ENCODE measurements at places on chromosomes 5 and 9.

DNA sequence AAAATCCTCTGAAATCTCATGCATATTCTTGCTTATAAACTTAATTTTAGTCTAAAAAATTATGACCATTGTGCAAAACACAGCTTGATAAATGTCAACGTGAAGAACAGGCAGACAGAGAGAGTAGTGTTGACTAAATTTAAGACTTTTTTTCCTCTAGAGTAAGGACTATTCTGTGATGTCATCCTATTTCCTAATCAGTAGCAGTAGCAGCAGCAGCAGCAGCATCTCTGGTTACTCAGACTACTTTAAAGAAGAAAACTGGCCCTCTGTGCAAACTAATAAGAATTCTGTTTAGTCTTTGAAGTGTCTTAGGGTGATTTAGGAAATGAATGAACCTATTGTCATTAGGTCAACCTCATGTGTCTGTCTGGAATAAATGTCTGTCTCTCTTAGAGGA, 403.0 kb downstream of the HINT1 start:
- DNase-seq: no peak

DNA sequence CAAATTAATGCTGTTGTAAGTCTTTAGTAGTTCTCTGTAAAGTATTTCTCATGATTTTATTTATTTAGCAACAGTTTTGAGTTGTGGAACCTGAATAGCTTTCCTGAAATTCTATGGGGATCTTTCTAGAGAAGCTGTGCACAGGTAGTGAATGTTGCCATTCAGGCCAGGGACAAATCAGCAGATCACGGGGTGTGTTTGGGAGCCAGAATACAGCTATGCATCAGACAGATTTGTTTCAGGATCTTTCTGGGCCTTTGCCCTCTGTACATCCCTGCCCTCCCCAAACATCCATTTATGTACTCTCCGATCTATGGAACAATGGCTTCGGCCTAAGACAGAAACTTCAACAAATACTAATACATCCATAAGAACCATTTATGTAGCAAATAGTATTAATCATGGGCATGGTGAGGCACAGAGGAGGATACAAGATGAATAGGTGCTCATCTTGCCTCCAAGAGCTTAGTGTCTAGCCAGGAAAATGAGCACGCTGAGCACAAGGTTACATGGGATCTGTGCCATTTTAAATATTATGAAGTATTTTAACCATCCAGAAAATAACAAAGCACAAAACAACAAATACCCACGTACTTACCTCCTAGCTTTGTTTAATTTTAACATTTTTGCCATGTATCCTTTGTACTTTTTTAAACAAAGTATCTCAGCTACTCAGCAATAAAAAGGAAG, 13.1 kb downstream of the ARHGEF37 start:
- no peak for DNase-seq

DNA sequence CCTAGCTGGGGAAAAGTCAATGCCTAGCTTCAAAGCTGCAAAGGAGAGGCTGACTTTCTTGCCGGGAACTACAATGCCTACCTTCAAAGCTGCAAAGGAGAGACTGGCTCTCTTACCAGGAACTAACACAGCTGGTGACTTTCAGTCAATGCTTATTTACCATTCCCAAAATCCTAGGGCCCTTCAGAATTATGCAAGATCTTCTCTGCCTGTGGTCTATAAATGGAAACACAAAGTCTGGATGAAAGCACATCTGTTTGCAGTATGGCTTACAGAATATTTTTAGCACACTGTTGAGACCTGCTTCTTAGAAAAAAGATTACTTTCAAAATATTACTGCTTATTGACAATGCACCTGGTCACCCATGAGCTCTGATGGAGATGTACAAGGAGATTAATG, 259.4 kb downstream of the PLK2 start:
- no peak for DNase-seq

- DNase-seq: no peak
These were observed 127.4 kb upstream of the ATP10B start for GRCh38 chr5:160979385-160979784.

DNA sequence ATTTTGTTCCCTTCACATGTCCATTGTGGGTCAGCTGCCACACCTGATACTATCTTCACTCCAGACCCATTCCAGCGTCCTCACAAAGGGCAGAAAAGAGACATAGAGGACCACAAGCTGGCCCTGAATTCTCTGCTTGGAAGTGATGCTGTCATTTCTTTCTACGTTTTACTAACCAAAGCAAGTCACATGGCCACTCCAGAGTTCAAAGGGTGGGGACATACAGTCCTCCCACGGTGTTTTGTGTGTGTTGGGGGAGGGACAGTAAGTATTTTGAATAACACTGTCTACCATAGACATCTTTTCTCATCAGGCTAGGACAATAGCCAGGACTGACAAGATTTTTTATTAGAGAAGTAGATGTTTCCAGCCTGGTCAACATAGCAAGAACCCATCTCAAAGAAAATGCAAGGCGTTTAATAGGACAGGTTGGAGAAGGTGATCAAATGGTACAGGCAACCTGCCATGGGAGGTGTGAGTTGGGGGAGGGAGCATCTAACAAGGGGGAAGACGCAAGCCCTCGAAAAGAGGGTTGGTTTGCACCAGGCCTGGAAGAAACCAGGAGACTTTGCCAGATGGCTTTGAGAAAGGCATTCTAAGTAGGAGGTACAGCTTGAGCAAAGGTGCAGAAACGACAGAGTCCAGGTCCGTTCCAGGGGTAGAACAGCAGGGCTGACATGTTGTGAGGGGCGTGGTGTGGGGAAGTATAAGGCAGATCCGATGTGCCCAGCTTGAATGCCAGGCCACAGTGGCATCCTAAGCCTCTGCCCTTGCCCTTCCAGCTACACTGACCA, 11.3 kb upstream of the GLIPR2 start:
- DNase-seq: no peak

GRCh38 chr9:109640580-109641371, 139.2 kb upstream of the PALM2AKAP2 start:
- no peak for DNase-seq

DNA sequence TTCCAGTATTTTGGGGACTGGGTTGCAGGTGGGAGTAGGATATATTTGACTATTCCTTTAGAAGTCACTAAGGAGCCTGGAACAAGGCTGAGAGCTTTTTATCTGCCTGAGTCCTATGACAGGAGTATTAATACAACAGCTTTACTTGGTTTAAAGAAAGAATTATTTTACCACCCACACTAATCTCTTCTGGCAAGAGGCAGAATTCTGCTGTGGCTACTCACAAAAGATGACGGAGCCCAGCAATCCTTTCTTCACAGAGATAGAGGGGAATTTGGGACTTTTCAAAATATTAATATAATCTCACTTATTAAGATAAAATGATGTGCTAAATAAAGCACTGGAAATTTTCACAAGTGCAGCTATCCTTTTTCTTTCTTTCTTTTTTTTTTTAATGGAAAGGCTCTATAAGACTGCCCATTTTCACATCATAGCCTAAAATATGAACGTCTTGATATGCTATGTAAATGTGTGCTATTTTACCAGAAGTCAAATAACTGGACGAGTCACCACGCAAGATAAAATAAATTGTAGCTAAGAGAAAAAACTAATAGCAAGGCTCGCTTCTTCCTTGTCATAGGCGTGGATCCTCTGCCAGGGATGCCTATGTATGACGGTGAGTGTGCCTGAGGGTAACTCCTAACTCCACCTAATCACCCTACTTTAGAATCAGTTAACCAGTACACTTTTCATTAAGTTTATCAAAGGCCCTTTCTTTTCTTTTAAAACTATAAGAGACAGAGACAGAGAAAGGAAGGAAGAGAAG, 76.3 kb downstream of the ZNF608 start:
- no peak for DNase-seq

DNA sequence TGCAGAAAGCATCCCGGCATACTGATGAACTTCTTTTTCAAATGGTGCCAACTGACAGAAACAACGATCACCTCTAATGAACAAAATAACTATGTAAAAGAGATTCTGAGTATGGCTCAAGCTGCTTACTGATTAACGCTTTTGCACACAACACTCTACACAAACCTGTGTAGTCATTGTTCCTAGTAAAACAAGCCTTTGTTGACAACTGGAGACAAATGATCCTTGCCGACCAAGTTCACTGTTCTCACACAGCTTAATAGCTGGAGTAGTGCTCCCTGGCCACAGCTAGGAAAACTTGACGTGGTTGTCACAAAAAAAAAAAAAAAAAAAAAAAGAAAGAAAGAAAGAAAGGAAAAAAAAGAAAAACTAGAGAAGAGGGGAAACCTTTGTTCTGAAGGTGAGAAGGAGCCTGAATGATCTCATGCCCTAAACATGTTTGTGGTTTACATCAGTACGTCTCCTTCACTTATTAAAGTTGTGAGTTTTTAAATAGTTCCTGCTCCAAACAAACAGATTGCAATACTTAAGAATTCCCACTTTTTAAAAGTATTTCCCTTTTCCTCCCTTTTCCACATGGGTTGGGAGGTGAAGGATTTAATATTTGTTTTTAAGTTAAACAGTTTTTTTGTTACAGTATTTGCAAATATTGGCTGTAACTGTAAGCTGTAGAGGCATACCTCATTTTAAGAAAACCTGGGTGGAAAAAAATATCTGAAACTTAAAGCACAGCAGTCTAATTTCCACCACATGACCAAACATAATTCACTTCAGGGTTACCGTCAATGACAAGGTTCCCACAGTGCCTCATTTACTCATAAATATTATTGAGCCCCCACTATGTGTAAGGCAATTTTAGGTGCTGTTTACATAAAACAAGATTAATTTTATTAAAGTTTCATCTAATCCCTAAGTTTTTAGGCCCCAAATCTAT, 63.7 kb downstream of the GLIS3 start:
- no peak for DNase-seq

DNA sequence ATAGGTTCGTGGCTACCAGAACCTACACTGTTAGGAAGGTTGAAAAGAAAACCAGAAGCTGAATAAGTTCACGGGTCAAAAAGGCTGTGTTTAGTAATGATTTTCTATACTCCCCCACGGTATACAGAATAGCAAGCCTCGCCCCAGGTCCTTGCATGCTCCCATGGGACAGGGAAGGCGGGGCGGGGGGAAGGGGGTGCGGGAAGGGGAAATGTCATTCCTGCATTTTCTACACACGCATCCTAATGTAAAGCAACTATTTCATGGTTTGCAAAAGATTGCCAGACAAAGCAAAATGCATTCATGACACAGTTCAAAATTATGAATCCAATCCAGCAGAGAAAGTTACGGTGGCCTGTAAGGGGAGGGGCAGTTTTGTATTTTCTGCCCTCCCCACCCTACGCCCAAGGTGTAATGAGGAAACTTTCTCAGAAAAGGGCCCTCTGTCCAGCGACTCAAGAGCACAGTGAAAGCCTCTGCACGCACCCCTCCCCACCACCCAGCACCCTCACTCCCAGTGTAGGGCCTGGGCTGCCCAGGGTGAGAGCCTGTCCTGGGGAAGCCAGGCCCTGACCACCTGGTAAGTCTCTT, 105.2 kb downstream of the ROR2 start:
- no peak for DNase-seq

DNA sequence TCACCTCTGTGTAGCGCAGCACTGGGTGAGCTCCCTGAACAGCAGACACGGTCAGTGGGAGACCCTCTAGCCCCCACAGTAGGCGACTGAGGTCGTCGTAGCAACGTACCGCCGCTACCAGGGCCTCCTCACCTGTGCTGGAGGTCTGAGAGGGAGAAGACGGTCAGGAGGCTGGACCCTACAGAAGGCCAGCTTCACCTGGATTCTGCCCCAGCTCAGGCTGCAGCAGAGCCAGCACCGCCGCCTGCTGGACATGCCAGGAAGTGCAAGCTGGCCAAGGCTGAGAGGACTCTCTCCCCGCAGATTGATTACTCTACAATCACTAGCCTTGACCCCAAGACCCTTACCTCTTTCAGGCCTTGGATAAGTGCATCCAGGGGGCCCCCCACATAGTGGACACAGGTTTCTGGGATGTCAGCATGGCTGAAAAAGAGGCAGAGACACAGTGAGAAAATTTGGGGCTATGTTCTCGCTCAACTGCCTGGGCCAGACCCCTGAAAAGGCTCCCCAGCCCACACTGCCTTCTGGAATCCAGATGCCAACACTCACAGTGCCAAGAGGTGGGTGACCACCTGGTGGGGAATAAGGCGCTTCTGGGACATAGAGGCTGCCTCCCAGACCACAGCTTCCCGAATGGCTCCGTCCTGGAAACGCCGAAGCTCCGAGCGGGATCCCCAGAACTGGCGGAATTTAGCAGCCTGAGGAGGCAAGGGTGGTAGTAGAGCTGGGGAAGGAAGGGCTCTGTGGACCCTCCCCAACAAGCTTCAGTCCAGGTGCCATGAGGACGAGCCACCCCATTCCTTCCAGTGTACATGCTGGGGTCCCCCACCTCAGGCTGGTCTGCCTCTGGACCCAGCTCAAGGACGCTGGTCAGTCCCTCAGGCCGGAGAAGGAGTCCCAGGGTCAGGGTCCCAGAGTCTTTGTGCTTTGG, 6.9 kb downstream of the NOL6 start:
- peak; percentile 58 for DNase-seq

- no peak for DNase-seq
These were observed 61.1 kb upstream of the DHFR start for GRCh38 chr5:80715887-80716286.
